ENCODE measurements at places on chromosomes 7 and 10.

DNA sequence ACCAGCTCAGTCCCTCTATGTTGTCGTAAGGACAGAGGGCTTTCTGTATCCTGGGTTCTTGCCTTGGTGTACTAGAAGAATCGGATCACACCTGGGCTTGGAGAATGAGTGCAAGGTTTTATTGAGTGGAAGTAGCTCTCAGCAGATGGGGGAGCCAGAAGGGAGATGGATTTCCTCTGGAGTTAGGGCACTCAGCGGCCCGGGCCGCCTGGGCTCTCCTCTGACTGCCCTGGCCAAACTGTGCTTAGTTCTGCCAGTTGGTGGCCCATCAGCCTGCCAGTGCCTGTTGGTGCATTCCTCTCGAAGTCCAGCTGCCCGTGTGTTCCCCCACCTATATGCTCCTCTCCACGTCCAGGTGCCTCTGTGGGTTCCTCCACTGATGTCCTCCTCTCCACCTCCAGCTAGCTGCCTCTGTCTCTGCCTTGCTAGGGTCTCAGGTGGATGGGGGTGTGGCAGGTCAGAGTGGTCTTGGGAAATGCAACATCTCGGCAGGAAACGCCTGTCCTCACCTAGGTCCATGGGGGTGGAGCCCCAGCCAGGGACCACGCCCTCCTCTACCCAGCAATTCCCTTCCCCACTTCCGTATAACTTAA is 148.6 kb downstream of the PPP1R3A start:
- no peak for DNase-seq

- peak; percentile 80 for DNase-seq
These were observed 91.2 kb upstream of the PLPP4 start for GRCh38 chr10:120365872-120366271.

DNA sequence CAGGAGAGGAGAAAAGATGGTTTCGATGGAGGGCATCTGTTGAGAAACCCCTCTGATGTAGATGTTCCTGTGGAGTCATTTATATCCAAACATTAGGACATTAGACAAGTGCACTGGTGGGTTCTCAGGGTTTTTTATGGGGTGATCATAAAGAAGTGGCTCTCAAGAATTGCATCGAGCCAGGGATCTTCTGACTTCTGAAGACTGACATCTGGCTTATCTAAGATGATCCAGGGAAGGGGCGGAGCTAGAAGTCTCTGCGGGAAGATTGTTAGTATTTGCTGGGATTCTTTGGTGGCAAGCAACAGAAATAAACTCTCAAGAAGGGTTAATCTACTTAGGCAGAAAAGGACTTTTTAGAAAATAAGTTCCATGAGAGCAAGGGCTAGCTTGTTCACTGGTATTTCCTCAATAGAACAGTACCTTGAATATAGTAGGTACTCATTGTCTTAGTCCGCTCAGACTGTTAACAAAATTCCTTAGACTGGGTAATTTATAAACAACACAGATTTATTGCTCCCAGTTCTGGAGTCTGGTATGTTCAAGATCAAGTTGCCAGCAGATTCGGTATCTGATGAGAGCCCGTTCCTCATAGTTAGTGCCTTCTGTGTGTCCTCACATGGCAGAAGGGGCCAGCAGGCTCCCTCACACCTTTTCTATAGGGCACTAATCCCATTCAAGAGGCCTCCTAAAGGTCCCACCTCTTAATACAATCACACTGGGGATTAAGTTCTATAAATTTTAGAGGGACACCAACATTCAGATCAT is 28.5 kb upstream of the SYPL1 start:
- DNase-seq, result no peak

GRCh38 chr7:26454180-26454579 is 162.5 kb downstream of the SNX10 start:
- no peak for DNase-seq

GRCh38 chr7:3955751-3956696 is 655.0 kb downstream of the SDK1 start:
- peak; percentile 88 for DNase-seq

GRCh38 chr10:42637142-42637541 is 1.2 kb downstream of the ZNF33B start:
- DNase-seq, result no peak

- peak; percentile 42 for DNase-seq
These were observed 45.1 kb downstream of the WIPI2 start for GRCh38 chr7:5234852-5235831.

DNA sequence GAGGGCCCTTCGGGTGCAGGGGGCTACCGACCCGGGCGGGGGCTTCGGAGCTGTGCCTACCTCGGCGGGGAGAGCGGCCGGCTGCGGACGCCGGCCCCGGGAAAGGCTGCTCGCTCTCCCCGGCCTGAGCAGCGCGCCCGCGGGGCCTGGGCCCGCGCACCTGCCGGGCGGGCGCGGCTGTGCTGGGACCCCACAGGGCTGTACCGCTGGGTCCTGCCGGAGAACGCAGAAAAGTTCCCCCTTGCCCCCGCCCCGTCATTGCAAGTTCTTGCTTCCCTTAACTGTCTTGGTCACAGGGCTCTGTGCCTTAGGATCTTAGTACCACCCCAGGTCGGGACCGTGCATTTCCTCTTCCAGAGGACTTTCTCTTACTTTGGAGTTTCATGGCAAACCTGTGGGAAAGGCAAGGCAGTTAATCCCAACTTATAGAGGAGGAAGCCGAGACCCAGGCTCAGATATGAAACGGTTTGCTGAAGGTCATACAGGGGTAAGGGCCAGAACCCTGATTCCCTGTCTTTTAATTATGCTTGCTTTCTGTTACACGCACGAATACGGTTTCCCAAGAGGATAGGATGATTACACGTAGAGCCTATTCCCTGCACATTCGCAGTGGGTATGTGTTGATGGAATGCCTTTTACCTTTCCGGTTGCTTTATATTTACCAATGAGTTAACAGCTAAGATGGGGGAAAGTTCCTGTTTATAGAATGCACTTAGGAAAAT is 652 bp downstream of the PCGF5 start:
- no peak for DNase-seq

DNA sequence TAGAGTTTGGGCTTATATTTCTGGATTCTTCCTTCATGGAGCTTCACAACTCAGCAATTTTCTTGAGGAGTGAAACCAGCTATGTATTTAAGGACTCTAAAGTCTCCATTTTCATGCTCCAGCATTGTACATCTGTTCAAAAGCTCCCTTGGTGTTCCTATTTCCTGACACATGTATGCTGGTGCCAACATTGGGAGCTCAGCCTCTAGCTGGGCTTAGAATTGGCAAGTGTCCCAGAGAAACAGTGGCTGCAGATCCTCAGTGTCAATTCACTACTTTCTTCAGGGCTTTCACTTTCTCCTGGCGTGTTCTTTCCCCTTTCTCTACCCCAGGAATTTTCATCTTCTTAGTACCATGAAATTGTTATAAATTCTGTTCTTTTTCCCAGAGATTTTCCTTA is 103.1 kb downstream of the ZNF467 start:
- DNase-seq, result no peak

DNA sequence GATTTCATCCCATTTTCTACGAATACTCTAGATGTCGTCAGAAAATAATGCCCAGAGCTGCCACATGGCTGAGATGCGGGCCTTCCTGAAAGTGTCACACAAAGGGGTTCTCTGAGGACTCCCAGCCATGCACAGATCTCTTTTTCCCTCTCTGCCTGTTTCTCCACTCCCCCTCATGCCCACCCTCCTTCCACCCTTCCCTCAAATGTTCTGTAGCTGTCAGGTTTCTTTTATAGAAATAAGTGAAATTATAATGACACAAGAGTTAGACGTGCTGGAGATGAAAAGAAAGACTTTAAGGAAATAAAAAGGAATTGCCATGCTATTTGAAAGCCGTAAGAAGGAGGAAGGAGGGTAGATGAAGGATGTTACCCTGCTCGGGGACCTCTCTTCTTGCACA is 819.3 kb upstream of the CELF2 start:
- no peak for DNase-seq

DNA sequence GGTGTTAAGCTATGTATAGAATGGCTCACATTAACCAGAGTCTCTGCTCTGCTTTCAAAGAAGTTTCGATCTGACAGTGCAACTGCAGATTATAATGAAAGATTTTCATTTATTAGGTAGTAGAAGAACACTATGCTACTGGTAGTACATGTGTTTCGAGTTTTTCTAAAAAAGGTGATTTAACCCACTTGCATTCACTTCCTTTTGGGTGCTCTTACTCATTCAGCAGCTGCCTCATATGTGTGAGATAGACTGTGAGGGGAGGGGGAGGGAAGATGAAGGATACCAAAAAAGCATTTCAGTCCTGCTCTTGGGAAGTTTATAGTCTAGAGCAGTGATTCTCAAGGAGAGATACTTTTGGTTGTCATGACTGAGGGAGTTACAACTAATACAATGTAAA is 20.4 kb downstream of the PLEKHA8 start:
- no peak for DNase-seq

DNA sequence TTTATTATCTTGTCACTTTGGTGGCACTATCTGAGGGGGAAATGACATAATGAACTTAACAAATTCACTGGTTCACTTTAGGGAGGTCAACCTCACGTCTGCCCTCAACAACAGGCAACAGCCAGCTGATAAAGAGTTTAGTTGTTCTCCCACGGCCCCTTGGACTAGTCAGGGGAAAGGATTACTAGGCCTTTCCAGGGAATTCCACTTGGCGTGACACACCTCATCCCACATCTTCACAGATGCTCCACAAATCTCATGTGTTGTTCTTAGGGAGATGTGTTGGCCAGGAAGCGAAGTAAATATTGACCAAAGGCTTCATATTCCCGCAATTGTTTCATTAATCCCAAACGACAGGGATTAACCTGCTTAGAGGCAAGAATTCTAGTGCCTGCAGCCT is 183.5 kb upstream of the CDCA7L start:
- no peak for DNase-seq

- no peak for DNase-seq
These were observed 116.1 kb upstream of the ACBD5 start for GRCh38 chr10:27356738-27357137.

GRCh38 chr10:62231805-62232204 is 36.8 kb downstream of the RTKN2 start:
- no peak for DNase-seq

DNA sequence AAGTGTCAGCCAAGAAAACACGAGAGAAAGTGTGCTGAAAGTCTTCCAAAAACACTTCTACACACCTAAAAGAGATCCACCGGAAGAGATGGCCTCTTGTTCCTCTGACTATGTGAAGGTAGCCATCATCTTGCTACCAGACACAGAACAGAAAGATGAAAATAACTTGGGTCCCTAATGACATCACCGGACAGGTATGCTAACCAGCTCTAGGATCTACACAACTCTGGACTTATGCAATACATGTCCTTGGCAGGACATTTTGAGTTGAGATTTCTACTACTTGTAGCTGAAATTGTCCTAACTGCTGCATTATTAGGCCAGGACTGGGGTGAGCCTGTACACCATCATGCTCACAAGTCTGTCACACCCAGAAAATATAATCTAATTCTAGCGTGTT is 358.7 kb downstream of the ELMO1 start:
- no peak for DNase-seq

- no peak for DNase-seq
These were observed 90.3 kb downstream of the INPP5A start for GRCh38 chr10:132627666-132628531.

DNA sequence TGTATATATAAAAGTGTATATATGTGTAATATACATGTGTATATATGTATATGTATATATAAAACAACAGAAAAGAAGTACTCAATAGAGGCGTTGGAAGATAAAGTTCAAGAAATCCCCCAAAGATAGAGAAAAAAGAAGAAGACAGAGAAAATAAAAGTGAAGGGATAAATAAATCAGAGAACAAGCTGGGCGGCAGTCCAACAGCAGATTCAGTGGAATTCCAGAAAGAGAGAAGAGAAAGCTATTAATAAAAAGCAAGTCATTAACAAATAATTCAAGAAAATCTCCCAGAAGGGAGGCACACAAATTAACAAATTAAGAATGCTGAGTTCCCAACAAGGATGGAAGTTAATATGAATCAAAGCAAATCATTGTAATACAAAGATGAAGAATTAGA is 59.3 kb upstream of the RNF148 start:
- DNase-seq, result no peak

DNA sequence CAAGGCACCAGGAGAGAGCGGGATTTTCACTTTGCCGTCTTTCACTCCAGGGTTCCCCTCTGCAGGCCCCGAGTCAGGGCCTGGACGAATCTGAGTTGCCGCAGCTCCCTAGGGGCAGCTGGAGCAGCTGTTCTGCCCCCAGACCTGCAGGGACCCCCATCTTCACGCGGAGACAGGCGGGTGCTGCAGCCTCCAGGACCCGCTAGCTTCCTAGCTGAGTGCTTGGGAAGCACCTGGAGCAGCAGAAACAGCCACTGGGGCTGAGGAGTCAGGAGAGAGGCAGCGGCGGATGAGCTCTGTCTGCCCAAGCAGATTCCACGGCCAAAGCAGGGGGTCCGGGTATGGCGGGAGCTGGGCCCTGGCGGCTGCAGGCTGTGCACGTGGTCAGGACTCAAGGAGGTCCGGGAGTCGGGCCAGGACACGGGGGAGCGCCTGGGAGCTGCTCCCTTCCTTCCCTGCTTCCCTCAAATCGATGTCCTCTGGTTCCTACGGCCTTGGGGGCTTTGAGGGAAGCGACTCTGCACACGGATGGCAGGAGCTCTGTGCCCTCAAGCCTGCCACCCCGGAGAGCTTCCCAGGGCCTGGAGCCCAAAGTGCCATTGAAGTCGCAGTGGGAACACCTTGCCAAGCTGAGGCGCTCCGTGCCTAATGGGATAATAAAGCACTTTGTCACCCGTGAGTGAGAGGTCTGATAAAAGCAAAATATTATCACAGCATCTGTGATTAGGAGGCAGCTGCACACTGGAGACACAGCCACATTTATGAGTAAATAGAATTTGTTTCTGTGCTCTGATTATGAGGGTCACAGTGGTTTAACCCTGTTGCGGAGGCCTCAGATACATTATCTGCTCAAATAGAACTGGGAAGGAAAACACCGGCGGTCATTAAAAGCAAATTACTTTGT is 17.2 kb downstream of the MNX1 start:
- no peak for DNase-seq

- DNase-seq, result no peak
These were observed 711.2 kb upstream of the NRP1 start for GRCh38 chr10:34045571-34046190.
